ENCODE measurements at places on chromosomes 4 and X.

GRCh38 chrX:134632355-134632754 is 25.9 kb downstream of the PLAC1 start:
- DNase-seq, result no peak

- DNase-seq, result no peak
Measured at GRCh38 chr4:169315530-169316343, 45.0 kb upstream of the SH3RF1 start.

GRCh38 chr4:147546349-147546748 is 65.5 kb downstream of the EDNRA start:
- DNase-seq, result no peak

DNA sequence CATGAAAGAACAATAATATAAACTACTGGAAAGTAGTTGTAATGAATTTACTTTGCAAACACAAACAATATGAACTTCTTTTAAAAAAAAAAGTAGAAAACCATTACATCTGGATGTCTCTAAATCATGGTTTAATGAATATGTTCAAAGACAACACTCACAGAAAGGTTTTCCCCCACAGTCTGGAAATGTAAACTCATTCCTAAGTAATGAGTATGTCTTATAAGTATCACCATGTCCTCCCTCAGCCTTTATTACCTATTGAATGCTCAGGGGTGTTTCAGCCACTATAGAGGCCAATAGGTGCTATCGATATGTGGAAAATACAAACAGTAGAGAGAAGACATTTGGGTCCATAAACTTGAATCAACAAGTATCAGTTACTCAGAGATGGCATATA is 186.7 kb downstream of the PALLD start:
- no peak for DNase-seq

GRCh38 chrX:71941776-71942175 is 31.1 kb downstream of the NHSL2 start:
- no peak for DNase-seq

DNA sequence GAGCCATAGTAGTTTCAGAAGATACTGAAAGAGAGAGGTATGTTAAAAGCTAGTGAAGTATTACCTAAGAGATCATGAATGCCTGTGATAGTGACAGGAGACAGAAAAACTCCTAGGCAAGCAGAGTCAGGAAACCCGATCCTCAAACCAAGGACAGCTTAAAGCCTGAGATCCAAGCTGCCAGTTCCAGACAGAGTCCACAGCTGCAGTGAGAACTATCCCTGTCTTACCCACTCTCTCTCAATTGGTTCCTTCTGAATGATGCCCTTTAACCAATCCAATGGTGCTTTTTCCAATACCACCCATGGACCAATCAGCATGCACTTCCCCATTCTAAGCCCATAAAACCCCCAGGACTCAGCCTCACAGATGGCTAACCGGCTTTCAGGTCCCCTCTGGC is 90.4 kb upstream of the PCDH10 start:
- DNase-seq, result no peak

DNA sequence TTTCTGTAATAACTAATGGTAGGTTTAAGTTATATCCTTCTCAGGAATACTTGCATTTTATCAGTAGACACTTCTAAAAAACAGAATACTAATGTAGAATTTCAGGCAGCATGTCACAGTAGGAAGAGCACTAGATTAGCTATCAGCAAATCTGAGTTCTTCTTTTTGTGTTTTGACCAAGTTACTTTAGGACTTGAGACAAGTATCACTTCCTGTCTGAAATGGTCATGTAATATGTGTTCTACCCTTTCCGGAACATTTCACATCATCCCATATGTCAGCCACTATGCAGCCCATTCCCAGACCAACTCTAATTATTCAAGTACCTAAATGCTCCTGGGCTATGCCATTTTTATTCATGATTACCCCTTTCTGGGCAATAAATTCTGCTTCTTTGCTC is 401.8 kb upstream of the RPS6KA3 start:
- DNase-seq, result no peak
